Germinal center (tissue), 1 donor: ENCODE measurements at places on chromosomes 2 and 18.

GRCh38 chr2:64403426-64403825, 50.5 kb upstream of the LGALSL start:
- DNase-seq: no peak

DNA sequence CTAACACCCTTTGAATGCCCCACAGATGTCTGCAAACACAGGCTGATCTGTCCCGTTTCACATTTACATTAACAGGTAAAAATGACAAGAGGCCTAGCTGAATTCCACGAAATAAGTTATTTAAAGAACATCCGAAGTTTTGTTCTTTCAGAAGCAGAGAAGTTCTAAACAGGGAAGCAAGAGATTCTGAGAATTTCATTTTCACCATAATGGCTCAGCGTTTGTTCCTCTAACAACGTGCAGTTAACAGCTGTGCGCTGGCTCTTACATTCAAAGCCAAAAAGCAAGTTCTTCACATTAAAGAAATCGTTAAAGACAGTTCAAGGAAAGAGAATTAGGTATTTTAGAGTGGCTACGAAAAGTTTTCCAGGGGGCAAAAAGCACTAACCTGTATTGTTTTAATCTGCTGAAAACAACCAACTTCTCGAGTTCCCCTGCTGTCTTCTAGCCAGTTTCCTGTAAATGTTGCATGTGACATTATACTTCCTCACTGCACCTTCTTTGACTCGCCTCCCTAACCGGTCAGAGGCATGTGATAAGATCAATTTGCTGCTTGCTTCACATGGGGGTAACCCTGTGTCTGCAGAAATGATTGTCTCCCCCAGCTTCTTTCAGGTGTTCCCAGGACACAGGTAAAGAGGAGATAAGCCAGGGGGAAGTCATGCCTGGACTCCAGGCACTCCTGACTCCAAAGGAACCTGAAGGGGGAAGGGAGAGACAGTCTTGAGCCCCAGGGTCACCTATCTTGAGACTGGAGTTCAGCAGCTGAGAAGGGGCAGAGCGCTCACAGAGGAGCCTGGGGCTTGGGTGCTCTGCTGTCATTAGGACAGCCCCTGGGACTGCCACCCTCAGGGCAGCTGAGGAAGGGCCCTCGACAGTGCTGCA, 36.8 kb upstream of the WIPF1 start:
- peak; percentile 41 for DNase-seq

- peak; percentile 3 for DNase-seq
Observed at GRCh38 chr2:179936654-179937053, 70.4 kb downstream of the CWC22 start.

DNA sequence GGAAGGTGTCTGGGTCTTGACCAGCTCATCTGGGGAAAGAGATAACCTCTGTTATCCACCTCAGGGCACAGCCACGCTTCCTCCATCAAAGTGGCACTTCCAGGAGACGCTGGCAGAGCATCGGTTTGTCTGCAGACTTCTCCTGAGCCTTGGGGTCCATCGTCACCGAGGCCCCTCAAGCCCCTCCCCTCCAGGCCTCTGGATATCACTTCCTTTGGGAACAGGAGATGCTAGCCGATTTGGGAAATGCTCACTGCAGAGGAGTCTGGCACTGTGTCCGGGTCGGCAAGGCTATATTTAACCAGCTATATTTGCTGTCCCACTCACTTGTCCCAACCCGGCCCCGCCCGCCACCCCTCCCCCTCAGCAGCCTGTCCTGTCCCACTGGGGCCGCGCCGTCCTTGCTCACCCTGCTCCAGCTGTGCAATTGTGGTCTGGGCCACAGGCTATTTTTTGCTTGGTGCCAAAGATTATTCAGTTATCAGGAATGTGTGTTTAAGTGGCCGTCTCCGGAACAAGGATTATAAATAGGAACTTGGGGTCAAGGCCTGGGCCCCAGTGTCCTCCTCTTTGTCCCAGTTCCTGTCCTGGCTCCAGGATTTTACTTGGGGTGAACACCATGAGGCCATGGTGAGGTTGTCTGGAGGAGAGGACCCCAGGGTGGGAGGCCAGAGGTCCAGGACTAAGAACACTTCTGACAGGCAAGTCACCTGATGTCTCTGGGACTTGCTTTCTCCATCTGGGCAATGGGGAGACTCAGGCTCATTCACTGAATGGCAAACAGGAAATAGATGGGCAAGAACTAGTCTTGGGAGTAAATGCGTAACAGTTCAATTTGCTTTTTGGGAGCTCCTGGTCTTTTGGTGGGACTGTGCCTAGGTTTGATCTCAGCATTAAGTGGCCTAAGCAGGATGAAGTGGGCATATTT, 263.6 kb downstream of the DYSF start:
- DNase-seq: no peak

- peak; percentile 10 for DNase-seq
Observed at GRCh38 chr2:37720533-37721200, 49.2 kb upstream of the CDC42EP3 start.

GRCh38 chr2:186617771-186618170, 27.9 kb downstream of the ITGAV start:
- no peak for DNase-seq

- DNase-seq: peak; percentile 49
Observed at GRCh38 chr2:198296665-198297308, 492.4 kb downstream of the PLCL1 start.

DNA sequence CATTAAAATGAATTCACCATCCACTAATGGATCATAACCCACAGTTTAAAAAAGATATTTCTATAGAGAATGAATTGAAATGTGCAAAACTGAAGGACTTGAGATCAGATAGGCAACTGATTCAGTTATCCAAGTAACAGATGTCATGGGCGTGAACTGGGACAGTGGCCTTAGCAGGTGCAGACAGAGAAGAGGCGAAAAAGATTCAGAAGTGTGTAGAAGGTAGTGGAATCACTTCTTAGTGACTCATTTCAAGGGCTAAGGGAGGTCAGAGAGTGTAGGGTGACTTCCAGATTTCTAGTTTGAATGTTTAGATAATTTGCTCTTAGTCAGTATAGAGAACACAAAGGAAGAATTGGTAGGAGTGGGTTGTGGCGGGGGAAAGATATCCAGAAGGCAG, 79.7 kb downstream of the EHBP1 start:
- no peak for DNase-seq

GRCh38 chr18:13551841-13552733, 174.3 kb downstream of the FAM210A start:
- DNase-seq: no peak

GRCh38 chr2:135043345-135043744, 3.9 kb downstream of the MAP3K19 start:
- peak; percentile 13 for DNase-seq

- no peak for DNase-seq
Observed at GRCh38 chr2:8628866-8629209, 53.0 kb upstream of the ID2 start.

GRCh38 chr2:201953880-201954279, 79.8 kb upstream of the FZD7 start:
- DNase-seq: no peak

DNA sequence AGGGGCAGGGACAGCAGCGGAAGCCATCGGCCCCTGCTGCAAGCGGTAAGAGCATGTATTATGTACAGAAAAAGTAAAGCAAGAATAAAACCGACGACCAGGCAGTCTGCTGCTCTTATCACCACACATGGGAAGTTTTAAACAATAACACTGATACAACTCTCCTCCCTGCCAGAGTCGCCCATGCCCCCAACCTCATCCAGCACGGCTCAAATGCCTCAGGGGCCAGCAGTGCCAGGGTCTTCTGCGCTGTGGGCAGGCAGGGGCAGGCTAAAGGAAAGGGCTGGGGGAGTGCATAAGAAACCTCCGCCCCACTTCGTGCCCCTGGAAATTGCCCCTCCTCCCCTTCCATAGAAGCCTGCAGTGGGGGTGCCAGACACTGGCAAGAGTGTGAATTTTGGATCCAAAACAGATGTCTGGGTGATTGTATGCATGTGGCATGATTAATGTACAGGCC, 10.1 kb downstream of the TEX51 start:
- DNase-seq: no peak

DNA sequence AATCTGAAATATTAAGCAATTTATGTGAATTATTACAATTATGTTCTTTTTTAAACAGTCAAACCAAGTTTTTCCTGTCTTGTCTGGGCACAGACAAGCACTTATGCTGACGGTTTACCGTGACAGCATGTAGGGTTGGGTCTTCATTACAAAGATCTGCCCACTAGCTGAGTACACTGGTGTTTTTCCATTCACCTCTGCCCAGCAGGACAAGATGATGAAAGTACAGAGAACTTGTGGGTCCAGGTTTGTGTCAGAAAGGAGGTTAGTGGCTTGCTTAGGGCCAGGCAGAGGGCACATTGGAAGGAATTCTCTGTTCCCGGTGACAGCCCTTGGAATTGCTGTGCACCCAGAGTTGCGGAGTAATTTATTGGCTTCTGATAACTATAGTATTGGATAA, 14.0 kb downstream of the NABP1 start:
- DNase-seq: no peak

- DNase-seq: no peak
Observed at GRCh38 chr2:240246173-240246820, 105.8 kb upstream of the OTOS start.

DNA sequence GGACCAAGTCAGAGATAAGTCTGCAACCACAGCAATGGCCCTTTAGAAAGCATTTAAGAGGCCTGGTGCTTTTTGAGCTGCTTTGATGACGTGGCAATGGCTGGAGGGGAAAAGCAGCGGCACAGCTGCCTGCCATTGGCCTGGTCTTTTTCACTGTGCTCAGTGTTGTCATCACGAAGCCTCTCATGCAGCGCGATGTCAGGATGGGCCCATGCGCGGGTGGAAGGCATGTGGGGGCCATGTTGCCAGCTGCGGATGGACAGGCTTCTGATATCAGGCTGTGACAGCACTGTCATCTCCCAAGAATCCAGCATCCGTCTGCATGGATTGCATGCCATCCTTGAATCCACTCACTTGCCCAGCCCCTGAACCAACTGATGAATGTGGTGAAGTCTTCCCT, 204.5 kb downstream of the ACKR3 start:
- DNase-seq: no peak

DNA sequence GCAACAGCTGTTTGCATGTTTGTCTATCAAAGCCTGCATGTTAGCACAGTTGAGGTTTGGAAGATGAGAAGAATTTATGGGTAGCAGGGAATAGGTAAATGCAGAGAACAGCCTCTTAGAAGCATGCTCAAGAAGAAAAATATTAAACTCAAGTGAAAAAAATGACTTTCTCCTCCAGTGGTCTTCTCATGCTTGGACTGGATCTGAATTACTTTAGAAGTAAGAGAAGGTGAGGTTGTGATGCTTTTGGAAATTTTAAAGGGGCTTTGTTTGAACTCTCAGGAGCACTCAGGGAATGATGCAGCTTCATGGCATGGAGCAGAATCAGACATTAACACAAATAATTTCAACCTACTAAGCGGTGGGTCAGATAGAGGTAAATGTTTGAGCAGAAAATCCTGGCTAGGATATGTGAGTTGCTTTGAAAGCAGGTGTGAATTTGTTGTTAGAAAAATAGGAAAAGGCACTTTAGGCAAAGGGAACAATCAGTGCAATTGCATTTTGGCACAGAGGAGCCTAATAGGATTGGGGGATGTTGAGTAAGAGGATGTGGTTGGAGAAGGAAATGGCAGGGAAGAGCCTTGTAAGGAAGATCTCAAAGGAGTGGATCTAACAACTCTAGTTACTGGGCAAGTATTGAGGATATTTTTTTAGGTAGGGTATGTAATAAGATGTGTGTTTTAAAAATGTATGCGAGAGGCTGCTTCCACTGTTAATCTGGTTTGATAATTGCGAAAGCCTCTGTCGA, 76.3 kb downstream of the DDX1 start:
- DNase-seq: no peak

GRCh38 chr2:121976926-121977325, 221.5 kb downstream of the TSN start:
- no peak for DNase-seq
